ENCODE measurements at places on chromosomes 5 and 9.

DNA sequence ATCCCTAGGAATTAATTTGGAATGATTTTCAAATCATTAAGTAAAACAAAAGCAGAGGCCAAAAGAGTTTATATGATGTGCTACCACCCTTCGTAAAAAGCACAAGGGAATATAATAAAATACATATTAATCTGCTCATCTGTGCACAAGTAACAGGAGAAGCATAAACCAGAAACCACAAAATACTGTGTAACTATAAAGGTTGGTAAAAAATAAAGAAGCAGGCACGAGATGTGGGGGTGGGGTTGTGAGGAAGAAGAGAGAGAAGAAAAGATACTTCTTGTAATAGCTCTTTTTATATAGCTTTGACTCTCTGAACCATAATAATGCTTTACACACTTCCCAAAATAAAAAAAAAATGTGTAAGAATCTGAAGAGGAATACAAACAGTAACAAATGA is 214.9 kb upstream of the EFNA5 start:
- DNase-seq, result no peak
- H3K36me3 ChIP-seq, result no peaks in the 10 kb centered on the region
- no peaks in the 10 kb centered on the region for H3K27me3 ChIP-seq
- no peak overlapping the region for H3K27ac ChIP-seq

GRCh38 chr9:103730866-103731265 is 363.2 kb upstream of the SMC2 start:
- no peak overlapping the region for H3K4me3 ChIP-seq
- no peaks in the 10 kb centered on the region for H3K36me3 ChIP-seq
- no peak for DNase-seq
- H3K27ac ChIP-seq, result no peak overlapping the region
- H3K4me1 ChIP-seq, result no peaks in the 10 kb centered on the region

DNA sequence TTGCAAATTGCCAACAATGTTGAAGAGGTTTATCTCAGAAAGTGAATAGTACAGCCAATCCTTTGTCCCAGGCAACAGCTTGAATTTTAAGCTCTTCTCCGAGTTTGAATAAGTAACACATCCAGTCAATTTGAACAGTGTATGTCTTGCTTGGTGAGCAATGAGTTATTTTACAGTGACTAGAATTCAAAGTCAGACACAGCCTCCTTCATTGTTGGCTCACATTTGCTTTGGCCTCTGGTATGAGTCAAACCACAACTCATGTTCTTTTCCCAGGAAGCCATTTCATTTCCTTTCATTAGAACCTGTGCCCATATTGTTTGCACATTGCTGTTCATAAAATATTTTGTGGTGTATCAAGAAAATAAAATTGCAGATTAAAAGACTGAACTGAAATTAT is 622.0 kb upstream of the DAB2 start:
- H3K36me3 ChIP-seq, result no peaks in the 10 kb centered on the region
- no peak overlapping the region for H3K4me3 ChIP-seq
- H3K4me1 ChIP-seq, result peaks cover 8% of the 10 kb centered on the region
- peak; percentile 45 for DNase-seq
- H3K27me3 ChIP-seq, result no peaks in the 10 kb centered on the region

DNA sequence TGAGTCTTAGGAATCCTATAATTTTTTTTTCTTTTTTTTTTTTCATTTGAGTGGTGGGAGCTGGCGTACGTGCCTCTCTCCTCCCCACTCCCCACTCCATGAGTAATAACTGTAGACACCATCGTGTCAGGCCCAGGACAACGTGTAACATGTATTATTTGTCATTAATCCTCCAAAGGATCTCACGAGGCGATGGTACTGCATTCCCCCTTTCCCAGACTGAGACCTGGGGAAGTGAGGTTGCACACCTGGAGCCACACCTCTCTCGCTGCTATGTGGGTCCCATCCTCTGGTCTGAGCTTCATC is 6.1 kb upstream of the IER5L start:
- no peak overlapping the region for H3K4me3 ChIP-seq
- no peak overlapping the region for H3K27ac ChIP-seq
- no peak for DNase-seq
- H3K36me3 ChIP-seq, result no peaks in the 10 kb centered on the region
- H3K27me3 ChIP-seq, result no peaks in the 10 kb centered on the region

- no peak overlapping the region for H3K27ac ChIP-seq
- no peaks in the 10 kb centered on the region for H3K27me3 ChIP-seq
- no peaks in the 10 kb centered on the region for H3K36me3 ChIP-seq
- DNase-seq, result no peak
- no peak overlapping the region for H3K4me3 ChIP-seq
- no peaks in the 10 kb centered on the region for H3K4me1 ChIP-seq
These were observed 507.6 kb downstream of the CETN3 start for GRCh38 chr5:89901983-89902382.

DNA sequence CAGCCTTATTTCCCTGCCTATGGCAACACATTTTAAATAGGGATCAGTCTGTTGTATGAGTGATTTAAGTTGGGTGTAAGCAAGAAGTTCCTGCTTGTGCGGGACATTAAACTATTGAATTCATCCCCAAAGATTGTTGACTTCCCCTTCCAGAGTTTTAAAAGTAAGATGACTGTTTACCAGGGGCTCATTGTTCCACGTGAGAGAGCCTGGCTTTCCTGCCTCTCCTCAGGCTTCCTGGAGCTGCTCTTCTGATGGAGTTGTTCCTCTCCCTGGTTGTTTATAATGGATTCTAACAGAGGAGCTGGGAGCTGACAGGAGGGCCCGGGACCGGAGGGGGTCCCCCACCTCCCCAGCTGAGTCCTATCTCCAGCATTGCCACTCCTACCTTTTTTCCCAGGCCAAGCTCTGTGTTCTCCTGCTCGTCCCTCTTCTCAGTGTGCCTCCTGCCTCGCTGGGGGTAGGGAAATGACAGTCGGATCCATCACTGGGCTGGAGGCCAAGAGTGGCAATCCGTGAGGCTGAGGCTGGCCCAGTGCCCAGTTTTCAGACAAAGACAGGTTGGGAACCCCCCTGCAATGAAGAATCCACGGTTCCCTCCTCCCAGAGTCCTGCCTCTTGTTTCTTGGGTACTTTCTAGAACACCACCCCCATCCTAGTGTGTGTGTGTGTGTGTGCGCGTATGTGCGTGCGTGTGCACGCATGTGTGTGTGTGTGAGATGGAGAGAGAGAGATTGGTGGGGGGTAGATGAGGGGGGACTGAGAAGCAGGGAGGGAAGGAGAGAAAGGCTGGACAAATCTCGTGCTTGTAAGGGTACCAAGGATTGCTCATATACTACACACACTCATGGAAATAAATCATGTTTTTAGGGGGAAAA is 123.7 kb upstream of the NFIB start:
- no peak for DNase-seq
- H3K4me3 ChIP-seq, result no peak overlapping the region
- no peaks in the 10 kb centered on the region for H3K36me3 ChIP-seq
- peaks cover 5% of the 10 kb centered on the region for H3K4me1 ChIP-seq
- H3K27me3 ChIP-seq, result peaks cover 54% of the 10 kb centered on the region
